Femur (tissue), 1 donor: ENCODE measurements at places on chromosomes 2 and 18.

DNA sequence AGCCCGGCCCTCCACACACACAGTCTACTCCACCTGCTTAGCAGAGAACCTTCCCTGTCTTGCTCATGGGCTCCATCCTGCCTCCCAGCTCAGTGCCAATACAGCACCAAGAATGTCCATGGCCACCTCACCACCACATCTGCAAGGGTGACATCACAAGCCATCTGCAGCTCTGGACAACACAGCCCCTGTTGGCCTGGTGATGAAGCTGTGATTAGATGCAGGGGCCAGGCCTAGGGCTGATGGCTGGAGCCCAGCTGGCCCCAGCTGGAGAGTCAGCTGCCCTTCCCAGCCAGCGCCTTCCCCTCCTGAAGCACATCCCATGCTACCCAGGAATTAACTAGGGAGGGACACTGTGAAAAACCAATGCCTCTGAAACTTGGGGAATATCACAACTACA, 91.1 kb downstream of the TTC32 start:
- peak; percentile 58 for DNase-seq

GRCh38 chr2:67752969-67753368, 309.8 kb downstream of the C1D start:
- no peak for DNase-seq

DNA sequence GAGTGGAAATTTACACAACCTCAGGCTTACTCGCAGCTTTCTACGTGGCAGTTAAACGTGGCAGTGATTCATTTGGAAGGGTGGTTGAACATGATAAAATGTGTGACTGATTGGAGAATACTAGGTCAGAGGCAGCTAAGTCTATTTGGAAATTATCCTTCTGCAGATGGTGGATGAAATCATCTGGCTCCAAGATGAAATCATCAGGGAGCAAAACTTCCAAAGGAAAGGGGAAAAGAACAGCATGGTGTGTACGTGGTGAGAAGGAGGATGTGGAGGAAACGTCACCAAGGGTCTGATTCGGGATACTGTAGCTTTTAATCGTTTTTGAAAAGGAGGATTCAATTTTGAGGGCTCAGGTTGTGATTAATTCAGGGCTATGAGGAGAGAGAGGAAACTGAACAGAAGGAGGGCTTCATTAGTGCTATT, 47.9 kb downstream of the COL3A1 start:
- DNase-seq, result peak; percentile 72

DNA sequence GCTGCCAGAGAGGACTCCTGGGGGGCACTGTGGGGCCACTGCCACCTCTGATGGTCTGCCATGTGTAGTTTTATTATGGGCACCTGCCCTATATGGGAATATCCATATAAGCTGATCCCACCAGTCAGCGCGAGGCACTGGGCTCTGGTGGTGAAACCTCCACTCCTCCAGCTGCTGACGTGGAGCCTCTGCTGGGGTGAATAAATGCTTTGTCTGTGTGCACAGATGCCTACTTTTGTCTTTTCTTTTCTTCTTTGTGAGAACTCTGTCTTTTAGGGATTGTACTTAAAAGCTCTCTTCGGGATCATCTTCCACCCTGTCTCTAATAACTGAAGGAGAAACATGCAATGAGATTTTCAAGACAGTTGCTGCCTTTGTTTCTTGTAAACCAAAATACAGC, 68.9 kb upstream of the NCK2 start:
- no peak for DNase-seq

- peak; percentile 89 for DNase-seq
Observed at GRCh38 chr18:10453806-10454680, at the start of gene APCDD1. Gene APCDD1, plus strand, starts transcription at chr18:10454635. Its CDS starts 347 bp downstream, at chr18:10454982.

- DNase-seq, result no peak
Observed at GRCh38 chr2:58140508-58141072, 94.0 kb downstream of the VRK2 start.

DNA sequence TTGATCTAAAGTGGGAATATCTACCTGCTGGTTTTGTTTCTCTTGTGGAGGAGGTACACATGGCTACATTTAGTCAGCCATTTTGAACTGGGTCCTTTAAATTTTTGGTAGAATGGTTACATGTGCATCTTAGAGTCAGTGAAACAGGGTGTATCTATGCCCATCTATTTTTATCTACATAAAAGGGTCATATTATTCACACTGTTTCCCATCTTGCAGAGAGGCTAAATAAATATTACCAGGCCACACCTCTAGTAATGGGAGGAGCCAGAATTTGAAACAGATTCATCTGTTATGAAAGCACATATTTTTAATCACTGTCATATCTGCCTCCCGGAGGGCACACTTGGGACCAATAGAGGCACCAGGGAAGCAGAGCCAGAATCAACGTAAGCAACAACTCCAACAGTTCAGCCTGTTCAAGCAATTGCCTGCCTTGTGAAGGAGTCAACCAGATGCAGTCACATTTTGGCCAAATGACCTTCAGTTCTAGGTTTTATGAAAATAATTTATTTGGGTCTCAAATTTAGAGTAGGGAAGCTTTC, 376.8 kb downstream of the TSN start:
- no peak for DNase-seq

DNA sequence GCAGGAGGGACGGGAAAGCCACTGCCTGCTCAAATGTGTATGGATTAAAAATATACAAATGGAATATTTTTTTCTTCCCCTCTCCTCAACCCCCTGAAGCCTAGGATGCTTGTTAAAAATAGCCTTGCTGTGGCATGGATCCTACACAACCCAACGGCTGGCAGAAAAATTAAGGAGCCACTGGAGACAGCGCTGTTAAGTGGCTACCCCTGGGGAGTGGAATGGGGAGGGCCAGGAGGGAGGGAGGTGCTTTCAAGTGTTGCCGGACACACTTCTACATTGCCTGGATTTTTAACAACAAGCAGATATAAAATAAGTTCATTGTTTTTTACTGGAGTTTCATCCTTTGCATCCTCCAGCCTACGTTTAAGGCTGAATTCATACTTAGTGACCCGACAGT, 66.6 kb downstream of the ZBTB7C start:
- DNase-seq, result no peak

GRCh38 chr18:3193331-3193730, 26.4 kb downstream of the MYOM1 start:
- DNase-seq, result no peak

DNA sequence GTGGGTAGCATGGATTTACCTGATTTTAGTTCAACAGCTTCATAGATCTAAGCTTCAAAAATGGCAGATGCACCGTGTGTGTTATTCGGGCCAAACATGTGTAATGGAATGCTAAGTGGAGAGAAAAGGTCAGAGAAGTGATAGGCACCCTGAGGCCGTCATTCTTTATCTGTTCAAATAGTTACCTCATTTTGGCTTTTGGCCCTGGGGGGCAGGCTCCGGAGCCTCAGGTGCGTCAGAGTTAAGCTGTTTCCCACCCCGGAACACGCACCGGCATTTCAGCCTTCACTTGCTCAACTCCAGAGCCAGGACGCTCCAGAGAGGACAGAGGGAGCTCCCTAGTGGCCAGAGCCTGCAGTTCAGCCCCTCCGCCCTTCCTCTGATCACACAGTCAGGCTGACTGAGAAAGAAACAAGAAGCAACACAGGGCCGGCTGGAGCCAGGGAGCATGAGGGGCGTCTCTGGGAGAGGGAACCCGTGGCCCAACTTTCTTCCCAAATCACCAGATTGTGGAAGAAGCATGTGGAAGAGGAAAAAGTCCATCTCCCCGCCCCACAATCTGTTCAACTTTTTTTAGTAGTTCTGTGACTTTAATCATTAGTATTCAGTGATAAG, 135.2 kb upstream of the EPC2 start:
- peak; percentile 83 for DNase-seq

GRCh38 chr2:240247868-240248720, 107.6 kb upstream of the OTOS start:
- no peak for DNase-seq

GRCh38 chr2:9753276-9753600, 90.0 kb upstream of the TAF1B start:
- DNase-seq, result peak; percentile 42

DNA sequence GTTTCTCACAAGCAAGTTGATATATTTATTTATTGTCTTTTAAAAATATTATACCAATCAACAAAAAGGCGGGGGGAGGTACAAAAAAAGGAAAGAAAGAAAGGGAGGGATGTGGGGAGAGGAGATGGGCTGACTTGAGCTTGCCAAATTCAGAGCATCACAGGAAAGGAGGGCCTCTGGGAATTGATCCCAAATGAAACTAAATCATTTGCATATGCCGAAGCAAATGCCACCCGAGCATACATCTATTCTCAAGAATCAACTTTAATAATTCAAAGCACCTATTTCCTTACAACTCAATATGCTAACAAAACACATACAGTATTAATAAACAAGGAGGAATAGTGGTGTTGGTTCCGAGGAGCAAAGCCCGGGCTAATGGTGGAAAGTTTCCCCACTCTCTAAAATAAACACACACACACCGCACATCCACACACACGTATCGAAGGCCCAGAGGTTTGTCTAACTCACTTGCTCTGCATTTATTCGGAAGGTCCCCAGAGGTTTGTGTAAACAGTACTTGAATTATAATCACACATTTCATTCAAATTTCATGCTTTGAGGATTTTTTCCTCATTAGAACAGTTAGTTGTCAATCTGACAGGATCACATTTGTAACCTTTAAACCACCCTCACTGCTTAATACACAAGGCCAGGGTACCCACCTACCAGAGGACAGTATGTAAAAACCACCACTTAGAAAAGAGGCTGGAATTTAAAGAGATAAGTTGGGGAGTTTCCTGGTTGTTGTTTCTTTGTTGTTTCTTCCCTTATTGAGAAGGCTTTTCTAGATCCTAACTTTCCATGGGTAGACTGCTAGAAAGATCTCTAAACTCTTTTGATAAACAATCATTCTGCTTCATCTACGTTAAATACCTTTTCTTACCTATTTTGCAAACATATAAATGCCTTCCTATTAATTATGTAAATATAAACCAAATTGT, 264.7 kb downstream of the TCF4 start:
- no peak for DNase-seq

DNA sequence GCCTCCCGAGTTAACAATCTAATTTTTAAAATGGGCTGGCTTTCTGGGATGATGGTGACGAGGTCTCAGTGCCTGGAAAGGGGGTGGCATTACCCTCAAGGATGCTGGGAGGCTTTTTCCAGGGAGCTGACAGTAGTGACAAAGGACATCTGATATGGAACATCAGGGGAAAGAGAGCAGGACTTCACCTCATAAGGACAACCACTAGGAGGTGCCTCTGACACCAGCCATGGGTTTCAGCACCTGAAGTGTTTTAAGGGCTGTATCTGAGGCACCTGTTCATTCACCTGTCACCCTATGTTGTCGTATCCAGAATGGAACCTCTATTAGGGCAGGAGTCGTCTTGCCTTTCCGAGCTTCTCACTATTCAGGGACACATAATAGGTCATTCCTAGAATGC, 10.8 kb downstream of the IL36B start:
- no peak for DNase-seq

DNA sequence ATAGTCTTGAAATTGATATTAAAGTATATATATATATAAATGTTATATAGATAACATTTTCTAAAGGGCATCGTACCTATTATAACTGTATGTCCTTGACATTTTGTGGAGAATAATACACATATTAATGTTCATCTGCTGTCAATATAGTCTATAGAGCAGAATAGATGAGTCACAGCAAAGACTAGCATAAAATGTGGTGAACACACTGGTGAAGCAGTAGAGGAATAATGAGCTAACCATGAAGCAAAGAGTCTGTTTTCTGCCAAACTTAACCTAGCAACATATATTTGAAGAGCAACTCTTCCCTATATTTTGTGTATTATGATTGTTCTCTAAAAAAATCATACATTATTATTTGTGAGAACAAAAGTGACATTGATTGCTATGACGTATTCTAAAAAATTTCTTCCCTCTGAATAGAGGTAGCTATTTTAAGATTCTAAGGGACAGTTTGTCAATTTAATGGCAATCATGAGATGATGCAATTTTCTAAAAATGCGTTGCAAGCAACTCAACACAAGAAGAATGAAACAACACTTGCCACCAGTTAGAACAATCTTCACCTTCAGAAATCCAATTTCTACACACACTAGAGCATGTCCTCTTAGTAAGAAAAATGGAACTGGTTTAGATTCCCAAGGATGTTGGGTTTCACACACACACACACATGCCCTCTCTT, 22.0 kb downstream of the DOCK10 start:
- no peak for DNase-seq

- peak; percentile 11 for DNase-seq
Observed at GRCh38 chr2:232476791-232477190, 10.8 kb downstream of the ECEL1 start.

DNA sequence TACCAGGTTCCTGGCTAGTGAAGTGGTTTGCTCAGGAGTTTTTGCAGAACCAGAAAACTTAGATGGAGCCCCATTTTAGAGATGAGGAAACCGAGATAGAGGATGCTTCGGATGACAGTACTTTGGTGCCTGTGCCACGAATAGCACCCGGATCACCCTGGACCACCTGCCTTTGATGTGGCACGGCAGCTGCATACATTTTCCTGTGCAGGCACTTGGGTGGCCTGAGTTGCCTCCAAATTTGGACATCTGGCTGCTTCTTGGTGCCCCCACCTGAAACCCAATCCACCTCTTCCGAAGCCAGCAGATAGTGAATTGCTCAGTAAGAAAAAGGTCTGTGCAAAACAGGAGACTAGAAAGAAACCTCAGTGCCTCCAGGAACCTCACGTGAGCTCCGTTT, 140.6 kb upstream of the ID2 start:
- no peak for DNase-seq

GRCh38 chr2:73856214-73856613, 27.5 kb downstream of the STAMBP start:
- DNase-seq, result no peak

DNA sequence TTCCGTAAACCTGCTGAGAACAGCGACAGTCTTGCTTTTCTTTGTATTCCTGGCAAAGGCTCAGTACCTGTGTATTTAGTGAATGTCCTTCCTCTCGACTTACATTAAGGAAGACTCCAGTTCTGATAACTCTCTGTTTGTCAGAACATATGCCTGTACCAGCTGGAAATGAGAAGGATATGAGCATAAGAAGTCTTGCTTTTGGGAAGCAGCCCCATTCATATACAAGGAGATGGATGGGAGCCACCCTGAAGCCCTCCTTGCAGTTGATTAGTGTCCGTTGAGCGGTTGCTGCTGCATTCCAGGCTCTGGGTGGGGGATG, 59.8 kb downstream of the SH3BP4 start:
- DNase-seq, result no peak

DNA sequence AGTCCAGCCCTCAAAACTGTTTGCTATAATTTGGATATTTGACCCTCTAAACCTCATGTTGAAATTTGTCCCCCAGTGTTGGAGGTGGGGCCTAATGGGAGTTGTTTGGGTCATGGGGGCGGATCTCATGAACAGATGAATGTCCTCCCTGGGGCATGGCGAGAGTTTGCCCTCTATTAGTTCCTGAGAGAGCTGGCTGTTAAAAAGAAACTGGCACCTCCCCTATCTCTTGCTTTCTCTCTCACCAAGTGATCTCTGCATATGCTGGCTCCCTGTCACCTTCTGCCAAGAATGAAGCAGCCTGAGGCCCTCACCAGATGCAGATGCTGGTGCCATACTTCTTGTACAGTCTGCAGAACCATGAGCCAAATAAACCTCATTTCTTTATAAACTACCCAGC, 12.0 kb downstream of the LNPK start:
- no peak for DNase-seq
